Endothelial cell of umbilical vein (primary cell): ENCODE measurements at places on chromosomes 16 and 17. TPM values are rescaled to one million over a fixed set of nuclear protein-coding genes. Genes with fewer than 3 reads are reported as not detected.

The SPNS2 gene
- 56.6 and 77.3 TPM in 2 replicates for total RNA-seq

The CX3CL1 gene
- total RNA-seq, result 1.2 and 2.3 TPM in 2 replicates

The SLC52A1 gene
- total RNA-seq, result not detected in 2 replicates

The USP43 gene
- 0.16 TPM in 1 of 2 replicates, not detected in the other for total RNA-seq

The CETP gene
- total RNA-seq, result 2.8 and 3.3 TPM in 2 replicates

The CCL3 gene
- not detected in 2 replicates for total RNA-seq

The TRIM72 gene
- not detected in 2 replicates for total RNA-seq
